ENCODE measurements at places on chromosomes 2 and 18.

- no peak for DNase-seq
Observed at GRCh38 chr2:25366629-25367028, 24.9 kb upstream of the DNMT3A start.

GRCh38 chr2:83054751-83055150, 1404.3 kb downstream of the SUCLG1 start:
- DNase-seq = no peak

GRCh38 chr18:63099091-63099840, 220.3 kb downstream of the BCL2 start:
- no peak for DNase-seq

DNA sequence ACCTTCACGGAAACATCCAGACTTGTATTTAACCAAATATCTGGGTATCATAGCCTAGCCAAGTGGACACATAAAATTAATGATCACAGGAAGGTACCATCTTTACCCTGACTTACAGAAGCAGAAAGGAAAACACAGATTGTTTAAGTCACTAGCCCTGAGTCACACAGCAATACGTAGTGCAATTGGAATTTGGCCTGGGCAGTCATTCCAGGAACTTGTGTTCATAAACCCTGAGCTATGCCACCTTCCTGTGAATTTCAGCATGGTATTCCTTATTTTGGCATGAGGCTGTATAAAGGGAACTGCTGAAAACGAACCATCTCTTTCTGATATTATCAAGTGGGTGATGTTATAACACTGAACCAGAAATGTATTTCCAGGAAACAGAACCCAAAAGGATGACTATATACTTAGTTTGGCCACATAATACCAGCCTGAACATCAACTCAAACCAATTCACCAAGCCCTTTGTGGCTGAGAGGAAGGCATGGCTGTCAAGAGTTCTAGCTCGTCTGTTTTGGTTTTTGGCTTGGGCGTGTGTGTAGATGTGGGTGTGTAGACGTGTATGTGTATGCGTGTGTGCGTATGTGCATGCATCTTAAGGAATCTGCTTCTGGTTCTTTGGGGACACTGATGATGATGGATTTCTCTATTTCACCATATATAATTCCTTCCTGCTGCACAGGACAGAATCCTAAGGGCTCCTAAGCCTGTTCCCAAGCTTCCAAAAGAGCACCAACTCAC, 533.4 kb upstream of the ID2 start:
- no peak for DNase-seq

All from activated CD8-positive, alpha-beta memory T cell treated with anti-CD3 and anti-CD28 coated beads for 1 hour (primary cell).